GM13977 (cell line): ENCODE measurements at places on chromosomes 3 and 15.

DNA sequence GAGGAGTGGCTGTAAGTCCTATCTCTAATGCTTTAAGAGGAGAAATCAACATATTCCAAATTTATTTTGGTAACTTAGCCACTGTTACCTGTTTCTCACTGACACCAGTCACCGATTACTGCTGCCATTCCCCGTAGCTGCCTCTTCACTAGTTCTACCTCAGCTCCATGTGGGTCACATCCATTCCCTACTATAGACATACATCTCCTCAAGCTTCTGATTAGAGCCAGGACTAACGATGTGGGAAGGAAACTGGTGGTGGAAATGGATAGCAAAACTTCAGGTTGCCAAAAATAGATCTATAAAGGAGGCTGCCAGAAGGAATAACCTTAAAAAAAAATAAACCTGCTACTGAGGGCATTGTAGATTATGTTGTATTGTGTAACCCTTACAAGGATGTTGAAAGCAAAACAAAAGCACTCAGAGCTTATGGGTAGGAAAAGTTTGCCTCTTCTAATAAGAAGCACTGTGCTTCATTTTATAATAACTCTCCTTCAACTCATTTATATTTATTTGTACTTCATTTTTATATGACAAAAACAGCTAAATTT, 56.0 kb downstream of the KAT2B start:
- no peak for DNase-seq

DNA sequence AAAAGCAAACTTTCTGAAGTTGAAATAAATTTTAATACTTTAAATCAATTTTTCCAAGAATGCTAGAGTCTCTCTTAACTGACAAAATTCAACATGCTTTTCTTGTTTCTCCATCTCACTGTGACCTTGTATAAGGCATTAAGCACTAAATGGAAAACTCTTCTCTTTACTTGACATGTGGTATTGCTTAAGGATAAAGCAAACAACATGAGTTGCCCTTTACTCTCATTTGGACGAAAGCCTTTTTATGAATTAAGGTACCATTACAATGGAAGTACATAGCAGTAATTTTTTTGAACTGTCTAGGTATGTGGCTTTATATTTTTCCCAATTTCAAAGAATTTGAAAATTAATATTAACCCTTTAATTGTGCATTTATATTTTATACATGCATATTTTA, 1.4 kb downstream of the STRIT1 start:
- no peak for DNase-seq

DNA sequence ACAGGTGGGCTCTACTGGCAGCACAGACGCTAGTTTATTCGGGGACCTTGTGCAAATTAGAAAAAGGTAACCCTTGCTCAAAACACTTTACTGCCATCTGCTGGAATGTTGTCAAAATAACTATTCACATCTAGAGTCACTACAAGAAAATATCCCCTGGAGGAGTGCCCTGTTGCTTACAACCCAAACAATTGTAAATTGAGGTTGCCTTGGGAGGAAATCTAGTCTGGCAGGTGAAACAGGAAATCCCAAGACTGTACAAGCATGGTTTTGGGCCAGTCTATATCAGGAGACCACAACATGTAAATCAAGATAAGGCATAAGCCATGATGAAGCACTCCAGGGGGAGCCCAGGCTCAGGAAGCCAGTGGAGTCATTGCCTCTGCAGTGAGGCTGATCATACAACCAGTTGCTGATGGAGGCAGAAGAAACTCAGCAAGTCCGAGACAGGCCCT, 136.8 kb upstream of the ACP3 start:
- DNase-seq, result peak; percentile 23

GRCh38 chr15:31128919-31129768, 27.6 kb upstream of the TRPM1 start:
- DNase-seq, result peak; percentile 77
